T-helper 9 cell (primary cell): ENCODE measurements at places on chromosomes 2 and 18.

- DNase-seq, result no peak
These were observed 112.3 kb upstream of the LYPD1 start for GRCh38 chr2:132782176-132782783.

DNA sequence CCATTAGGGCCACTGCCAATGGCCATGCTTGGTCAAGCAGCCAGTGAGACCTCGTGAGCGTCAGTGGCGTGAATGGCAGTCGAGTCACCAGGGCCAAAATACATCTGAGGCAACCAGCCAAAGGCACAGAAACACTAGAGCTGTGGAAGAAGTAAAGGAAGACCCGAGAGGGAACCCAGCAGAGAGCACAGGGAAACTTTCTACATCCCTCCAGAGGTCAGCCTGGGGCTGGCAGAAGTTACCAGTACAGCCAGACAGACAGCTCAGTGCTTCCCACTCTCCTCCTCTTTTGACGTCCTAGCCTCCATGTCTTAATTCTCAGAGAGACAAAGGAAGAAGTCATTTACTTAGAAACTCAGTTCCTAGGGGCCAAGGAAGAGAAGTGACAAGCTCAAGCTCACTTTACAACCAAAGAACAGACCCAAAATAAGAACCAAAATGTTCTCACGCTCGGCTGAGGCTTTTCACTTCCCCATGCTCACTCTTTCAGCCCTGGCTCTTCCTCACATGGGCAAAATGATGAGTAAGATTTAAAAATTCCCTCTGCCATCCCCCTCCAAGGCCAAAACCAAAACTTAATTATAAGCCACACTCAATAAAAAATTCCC is 8.7 kb downstream of the CYRIA start:
- DNase-seq, result no peak

- no peak for DNase-seq
These were observed 44.6 kb downstream of the SMAD4 start for GRCh38 chr18:51074605-51075004.

DNA sequence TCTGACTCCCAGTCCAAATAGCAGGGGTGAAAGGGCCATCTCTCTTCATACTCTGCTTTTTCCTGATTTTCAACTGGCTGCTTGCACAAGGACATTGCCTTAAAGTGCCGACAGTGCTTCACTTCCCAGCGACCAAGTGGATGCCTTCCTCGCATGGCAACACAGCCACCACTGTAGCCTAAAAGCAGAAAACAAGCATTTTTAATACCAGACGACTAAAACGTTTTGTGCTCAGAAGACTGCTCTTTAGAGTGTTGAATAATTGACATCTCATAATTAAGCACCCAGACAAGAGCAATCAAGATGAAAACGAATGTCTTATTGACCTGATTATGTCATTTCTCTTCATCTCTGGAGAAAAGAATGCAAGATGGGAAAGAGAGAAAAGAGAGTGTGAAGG is 75.2 kb downstream of the PLA2R1 start:
- no peak for DNase-seq

DNA sequence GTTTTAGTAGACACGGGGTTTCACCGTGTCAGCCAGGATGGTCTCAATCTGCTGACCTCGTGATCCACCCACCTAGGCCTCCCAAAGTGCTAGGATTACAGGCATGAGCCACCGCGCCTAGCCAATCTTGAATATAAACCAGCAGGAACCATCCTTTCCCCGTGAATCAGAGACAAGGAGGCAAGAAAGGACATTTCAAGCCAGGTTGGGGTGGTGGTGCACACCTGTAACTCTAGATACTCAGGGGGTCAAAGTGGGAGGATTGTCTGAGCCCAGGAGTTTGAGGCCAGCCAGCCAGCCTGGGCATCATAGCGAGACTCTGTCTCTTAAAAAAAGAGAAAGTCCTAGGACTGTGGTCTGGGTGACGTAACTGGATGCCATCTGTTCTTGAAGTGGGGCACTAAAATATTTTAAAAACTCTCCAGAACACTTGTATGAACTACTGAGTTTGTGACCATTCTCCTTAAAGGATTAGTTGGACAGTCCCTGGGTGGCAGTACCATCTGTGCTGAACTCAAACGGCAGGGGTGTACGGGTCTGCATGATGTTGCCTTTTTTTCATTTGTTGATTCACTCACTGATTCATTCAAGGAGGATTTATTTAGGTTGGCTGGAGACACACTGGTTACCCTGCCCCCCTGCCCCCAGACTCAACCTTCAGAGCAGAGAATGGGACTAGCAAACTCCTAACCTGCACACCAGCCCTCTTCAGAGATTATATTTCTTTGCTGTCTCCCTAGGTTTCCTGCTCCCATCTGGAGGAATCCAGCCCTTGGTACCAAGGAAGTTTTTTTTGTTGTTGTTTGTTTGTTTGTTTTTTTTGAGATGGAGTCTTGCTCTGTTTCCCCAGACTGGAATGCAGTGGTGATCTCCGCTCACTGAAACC is 2.9 kb upstream of the TLX2 start:
- no peak for DNase-seq

DNA sequence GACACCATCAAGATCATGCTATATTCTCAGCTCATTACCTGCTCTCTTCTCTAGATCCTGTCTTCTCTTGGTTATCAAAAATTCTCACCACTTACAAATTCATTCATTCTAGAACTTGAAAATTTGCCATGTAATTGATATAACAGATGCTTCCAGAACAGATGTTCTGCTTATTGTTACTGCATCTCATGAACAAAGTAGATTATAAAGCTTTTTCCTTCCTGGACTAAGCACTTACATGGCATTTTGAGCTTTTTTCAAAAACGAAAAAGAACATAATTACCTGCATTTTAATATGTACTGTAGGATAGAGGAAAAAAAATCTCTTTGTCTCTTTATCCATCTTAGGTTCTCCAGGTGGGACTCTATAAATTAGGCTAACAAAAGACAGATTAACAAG is 79.6 kb upstream of the CREB1 start:
- DNase-seq, result no peak

DNA sequence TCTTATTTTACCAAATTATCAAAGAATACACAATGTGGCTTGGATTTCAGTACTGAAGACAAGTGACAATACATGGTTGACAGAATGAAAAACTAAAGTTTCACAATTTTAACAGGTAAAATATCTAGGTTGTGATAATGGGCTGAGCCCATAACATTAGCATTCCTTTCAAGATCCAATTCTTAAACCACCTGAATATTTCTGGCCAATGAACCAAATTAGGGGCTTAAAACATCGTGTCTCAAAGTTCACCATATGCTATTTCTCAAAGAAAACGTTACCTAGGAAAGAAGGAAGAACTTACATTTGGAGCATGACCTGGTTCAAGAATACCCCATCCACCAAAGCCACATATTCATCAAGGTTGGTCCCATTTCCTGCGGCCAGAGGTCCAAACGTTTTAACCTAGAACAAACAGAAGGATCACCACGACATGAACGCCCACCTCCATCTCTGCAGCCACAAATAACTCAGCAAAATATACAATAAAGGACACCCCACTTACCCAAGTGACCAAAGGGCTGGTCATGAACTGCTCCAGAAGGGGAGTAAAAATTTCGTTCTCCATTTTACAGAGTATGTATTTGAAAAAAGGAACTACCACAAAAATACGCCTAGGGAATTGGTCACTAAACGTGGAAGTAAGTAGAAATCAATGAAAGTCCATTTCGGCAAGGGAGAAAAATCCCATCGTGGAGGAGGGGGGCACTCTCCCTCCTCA is 984 bp downstream of the CCDC88A start:
- no peak for DNase-seq

DNA sequence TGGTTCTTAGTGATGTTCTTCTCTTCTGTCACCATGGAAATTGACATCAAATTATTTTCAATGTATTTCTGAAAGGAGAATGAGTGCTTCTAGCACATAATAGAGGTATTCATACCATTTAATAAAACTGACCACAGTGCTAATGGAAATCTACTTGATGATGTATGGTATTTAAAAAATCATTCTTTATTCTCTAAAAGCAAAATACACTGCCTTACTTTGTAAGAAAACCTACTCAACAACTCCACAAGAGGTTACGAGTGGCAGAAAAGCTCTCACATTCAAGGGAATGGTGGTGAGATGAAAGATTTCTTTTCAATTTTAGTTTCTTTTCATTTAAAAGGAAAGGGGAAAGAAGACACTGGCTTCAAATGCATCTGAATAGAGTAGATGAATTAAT is 382.3 kb upstream of the CHST9 start:
- no peak for DNase-seq

DNA sequence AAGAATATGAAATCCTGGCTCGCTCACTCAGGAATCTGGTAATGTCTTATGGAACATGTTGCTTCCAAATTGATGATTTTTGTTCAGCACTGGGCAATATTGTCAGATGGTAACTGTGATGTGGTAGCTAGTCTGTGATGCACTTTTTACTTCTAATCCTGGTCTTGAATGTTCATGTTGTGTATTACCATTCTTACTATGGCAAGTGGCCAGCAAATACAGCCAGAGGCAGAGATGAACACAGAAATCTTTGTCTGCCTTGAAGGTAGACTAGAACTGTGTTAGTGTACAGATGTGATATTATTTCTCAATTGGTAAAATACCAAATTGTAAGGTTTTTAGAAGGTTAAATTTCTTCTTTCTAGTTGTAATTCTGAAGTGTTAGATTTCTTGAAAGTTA is 83.3 kb downstream of the UBE2E3 start:
- no peak for DNase-seq

- no peak for DNase-seq
These were observed 693.1 kb downstream of the DCC start for GRCh38 chr18:53033128-53033527.

DNA sequence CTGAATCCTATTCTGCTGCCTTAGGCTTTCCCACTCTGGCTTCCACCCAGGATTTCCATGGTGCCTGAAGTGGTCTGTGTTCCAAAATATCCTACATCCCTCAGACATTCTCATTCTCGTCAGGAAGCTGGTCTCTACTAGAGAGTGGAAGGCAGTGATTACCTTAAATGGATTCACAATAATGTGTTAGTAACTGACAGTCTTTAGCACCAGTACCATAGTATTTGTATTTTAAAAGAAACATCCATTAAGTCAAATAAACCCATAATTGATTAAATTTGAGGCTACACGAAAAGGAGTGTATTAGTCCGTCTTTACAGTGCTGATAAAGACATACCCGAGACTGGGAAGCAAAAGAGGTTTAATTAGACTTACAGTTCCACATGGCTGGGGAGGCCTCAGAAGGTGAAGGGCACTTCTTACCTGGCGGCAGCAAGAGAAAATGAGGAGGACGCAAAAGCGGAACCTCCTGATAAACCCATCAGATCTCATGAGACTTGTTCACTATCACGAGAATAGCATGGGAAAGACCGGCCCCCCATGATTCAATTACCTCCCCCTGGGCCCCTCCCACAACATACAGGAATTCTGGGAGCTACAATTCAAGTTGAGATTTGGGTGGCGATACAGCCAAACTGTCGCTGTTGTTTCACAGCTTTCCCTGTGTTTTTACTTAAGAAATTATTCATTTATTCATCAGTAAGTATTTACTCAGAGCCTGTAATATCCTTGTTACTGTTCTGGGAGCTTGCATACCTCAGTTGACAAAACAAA is 306.5 kb downstream of the STK39 start:
- no peak for DNase-seq
